Osteocyte (in vitro differentiated cells): ENCODE measurements at places on chromosomes 11 and 22. TPM values are rescaled to one million over a fixed set of nuclear protein-coding genes. Genes with fewer than 3 reads are reported as not detected.

AGBL2 gene
- total RNA-seq = 0.34 and 0.75 TPM in 2 replicates

MN1 gene
- 145 and 153 TPM in 2 replicates for total RNA-seq

OR52I1 gene
- total RNA-seq = not detected in 2 replicates

CARD18 gene
- not detected in 2 replicates for total RNA-seq

IL17REL gene
- total RNA-seq = not detected in 2 replicates

GRCh38 chr11:106697058-106697457 lies 321.2 kb downstream of the GUCY1A2 start:
- DNase-seq = no peak

DNA sequence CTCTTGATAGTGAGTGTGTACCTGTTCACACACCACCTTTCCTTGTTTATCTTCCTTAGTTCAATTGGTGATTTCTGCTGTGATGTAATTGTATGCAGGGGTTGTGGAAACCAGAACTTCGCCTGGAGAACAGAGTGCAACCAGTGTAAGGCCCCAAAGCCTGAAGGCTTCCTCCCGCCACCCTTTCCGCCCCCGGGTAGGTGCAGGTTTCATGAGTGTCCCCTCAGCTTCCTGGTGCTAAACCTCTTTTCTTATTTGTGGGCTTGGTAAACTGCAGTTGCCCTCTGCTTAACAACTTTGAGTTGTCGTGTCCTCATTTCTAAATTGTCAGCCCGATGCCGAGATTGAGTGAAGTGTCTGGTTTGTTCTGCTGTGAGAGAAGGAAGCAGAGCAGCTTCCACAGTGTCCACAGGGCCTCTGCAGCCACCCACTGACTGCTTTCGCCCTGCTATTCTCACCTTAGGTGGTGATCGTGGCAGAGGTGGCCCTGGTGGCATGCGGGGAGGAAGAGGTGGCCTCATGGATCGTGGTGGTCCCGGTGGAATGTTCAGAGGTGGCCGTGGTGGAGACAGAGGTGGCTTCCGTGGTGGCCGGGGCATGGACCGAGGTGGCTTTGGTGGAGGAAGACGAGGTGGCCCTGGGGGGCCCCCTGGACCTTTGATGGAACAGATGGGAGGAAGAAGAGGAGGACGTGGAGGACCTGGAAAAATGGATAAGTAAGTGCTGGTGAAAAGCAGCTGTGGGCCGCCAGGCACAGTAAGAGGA lies 7.1 kb upstream of the GAS2L1 start:
- DNase-seq = peak; percentile 82

GRCh38 chr11:108111126-108111525 lies 10.2 kb upstream of the ACAT1 start:
- DNase-seq = no peak

- no peak for DNase-seq
Measured at GRCh38 chr11:99376463-99376862, 355.7 kb downstream of the CNTN5 start.

GRCh38 chr11:64536997-64537396 lies 54.0 kb upstream of the SLC22A12 start:
- DNase-seq = no peak

DNA sequence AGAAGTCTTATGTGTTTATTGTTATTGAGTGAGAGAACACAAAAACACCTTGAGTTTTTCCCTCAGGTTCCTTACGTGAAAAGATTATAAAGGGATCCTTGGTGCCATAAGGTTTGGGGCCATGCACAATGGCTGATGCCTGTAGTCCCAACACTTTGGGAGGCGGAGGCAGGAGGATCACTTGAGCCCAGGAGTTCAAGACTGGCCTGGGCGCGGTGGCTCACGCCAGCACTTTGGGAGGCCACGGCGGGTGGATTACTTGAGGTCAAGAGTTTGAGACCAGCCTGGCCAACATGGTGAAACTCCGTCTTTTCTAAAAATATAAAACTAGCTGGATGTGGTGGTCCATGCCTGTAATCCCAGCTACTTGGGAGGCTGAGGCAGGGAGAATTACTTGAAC lies 5.4 kb downstream of the SMDT1 start:
- no peak for DNase-seq

GRCh38 chr11:85826116-85826855 lies 15.3 kb upstream of the SYTL2 start:
- no peak for DNase-seq
